ENCODE measurements at places on chromosomes 13 and 19.

- peak; percentile 61 for DNase-seq
These were observed 2.5 kb downstream of the ATP5F1D start for GRCh38 chr19:1243768-1244692.

DNA sequence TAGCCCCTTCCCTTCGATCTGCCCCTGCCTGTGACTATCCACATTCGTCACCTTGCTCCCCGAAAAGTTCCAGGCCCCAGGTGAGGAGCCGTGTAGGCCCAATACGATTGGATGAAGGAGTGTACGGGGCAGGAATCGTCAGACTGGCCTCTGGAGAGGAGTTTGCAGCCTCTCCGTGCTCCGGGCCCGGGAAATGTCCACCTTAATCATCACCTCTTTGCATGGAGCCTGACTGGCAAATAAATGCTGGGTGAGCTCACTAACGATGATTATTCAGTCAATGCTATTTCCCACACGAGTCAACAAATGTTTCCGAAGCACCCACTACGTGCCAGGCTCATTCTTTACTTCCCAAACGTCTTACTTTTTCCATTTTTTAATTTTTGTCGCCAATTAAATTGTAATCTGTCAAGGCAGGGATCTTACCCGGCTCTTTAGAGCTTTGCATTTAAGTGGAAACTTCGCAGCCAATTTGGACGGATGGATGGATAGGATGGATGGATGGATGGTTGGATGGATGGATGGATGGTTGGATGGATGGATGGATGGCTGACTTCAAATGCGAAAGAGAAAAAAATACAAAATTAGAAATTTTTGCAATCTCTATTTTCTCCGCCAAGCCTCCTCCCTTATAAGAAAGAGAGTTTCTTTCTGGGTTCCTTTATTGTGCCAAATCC is 45.8 kb downstream of the TGDS start:
- peak; percentile 33 for DNase-seq

DNA sequence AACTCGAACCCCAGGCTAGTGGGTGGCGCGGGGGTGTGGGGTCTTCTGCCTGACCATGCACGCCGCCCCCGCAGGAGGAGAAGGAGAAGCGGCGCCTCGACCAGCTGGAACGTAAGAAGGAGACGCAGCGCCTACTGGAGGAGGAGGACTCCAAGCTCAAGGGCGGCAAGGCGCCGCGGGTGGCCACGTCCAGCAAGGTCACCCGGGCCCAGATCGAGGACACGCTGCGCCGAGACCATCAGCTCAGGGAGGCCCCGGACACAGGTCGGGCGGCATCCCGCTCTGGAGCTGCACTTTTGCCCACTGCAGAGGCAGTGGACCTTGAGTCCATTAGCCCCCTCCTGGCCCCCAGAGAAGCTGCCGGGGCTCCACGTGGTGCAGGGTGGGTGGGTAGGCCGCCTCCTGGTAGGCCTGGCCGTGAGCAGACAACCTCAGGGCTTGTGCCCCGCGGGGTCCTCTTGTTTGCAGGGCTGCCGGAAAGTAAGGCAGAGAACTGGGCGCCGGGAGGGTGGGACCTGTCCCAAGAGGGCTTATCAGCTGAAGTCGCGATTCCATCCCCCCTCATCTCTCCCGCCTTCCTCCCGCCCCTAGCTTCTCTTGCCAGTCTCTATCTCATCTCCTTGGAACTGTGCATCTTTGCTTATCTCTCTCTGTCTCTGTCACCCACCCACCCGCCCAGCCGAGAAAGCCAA is 9.9 kb downstream of the CCDC124 start:
- DNase-seq = no peak

GRCh38 chr13:98014766-98015165 is 61.3 kb downstream of the IPO5 start:
- no peak for DNase-seq

DNA sequence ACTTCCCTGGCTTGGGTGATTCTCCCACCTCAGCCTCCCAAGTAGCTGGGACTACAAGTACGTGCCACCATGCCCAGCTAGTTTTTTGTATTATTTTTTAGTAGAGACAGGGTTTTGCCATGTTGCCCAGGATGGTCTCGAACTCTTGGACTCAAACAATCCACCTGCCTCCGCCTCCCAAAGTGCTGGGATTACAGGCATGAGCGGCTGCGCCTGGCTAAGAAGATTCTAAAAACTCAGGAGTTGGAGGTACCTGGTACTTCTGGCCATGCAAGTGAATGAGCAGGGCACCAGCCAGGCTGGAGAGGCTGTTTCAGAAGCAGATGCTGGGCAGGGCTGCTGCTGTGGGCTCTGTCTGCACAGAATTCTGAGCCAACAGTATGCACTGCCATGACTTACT is 6.1 kb downstream of the MZF1 start:
- DNase-seq = no peak

- peak; percentile 19 for DNase-seq
These were observed 163.0 kb downstream of the EFNB2 start for GRCh38 chr13:106372199-106373155.

DNA sequence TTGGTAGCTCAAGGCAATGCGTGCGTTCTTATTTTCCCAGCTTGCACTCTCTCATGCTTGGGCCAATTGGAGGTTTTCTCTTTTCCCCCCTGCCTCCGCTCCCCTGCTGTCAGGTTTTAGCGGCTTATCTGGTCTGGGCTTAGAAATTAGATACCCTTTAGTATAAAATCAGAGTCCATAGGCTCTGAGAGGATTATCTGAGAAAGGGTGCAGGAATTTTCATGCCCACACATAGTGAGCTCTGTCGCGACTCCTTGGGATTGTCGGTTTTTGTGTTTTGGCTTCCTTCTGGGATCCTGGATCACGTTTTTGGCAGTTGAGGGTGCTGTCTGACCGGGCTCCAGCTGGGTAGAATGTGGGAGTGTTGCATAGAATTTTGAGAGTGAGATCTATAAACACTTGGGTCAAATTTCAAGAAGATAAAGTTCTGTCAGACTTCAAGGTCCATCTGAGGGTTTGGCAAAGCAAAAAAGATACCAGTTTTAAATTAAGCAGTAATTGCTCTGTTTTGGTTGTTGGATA is 12.4 kb downstream of the CHAF1A start:
- peak; percentile 65 for DNase-seq

DNA sequence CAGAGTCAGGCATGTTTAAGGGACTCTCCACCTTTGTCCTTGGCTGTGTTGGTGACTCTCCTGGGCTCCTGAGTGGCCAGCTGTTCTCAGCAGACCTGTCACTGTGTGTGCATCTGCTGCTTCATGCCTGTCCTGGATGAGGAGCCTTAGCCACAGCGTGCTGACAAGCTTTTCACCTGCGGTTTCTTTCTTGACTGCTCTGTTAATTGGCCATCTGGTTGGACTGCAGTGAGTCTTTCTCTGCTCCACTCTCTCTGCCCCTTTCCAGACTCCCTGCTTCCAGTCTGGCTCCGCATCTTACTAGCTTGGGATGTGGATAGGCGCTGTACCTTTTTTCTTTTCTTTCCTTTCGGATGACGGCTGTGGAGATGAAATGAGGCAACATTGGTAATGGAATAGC is 38.8 kb downstream of the POLR1D start:
- no peak for DNase-seq

DNA sequence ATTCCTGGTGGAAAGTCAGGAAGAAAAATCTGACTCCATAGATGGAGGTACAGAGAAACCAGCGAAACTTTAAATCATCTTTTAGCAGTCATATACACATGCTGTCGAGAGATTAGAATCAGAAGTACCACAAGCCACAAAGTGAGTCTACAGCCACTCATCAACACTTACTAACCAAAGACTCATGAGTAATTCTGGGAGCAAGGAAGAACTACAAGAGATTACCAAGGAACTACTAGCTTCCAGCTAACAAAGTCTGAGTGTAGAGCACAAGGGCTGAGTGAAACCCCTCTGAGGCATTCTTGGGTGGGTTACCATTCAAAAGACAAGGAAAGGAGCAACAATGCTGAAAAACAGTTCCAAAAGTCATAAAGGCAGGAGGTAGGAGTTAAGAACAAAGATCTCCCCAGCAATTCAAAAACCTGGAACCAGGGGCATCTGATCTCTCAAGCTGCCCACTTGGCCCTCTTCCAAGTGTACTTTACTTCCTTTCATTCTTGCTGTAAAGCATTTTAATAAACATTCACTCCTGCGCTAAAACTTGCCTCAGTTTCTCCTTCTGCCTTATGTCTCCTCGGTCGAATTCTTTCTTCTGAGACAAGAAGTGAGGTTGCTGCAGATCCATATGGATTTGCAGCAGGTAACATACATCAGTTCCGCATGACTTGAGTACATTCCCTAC is 13.0 kb downstream of the RBM26 start:
- peak; percentile 44 for DNase-seq

- no peak for DNase-seq
These were observed 267.3 kb downstream of the FGF9 start for GRCh38 chr13:21938168-21938567.

DNA sequence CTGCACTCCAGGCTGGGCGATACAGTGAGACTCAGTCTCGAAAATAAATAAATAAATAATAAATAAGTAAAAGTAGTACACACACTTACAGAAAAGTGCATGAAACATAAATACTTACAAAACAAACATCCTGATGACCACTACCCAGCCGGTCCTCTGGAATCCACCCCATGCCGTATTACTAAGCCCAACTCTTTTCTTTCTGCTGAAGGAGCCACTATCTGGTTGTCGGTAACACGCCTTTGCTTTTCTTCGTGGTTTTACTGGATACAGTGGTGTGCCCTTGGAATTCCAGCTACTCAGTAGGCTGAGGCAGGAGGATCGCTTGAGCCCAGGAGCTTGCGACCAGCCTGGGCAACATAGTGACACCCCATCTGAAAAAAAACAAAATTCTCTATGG is 39.4 kb downstream of the CELF5 start:
- no peak for DNase-seq

- DNase-seq = no peak
These were observed 18.3 kb downstream of the ZNF611 start for GRCh38 chr19:52716522-52716921.

DNA sequence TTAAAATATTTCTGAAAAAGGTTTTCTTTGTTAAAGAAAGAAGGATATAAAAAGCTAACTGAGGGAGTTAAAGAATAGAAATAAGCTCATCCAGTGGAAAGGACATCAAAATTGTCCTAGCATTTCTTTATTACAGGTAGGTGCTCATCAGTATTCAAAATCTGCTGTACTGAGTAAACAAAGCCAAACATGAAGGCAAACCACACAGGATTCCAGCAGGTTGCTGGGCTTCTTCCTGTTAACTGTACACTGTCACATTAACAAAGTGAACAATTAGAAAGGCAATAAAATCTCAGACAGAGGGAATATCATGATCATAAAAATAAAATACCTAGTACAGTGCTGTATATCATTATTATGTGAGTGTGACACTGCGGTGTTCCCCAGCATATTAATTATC is 1541.0 kb downstream of the SLITRK5 start:
- no peak for DNase-seq

DNA sequence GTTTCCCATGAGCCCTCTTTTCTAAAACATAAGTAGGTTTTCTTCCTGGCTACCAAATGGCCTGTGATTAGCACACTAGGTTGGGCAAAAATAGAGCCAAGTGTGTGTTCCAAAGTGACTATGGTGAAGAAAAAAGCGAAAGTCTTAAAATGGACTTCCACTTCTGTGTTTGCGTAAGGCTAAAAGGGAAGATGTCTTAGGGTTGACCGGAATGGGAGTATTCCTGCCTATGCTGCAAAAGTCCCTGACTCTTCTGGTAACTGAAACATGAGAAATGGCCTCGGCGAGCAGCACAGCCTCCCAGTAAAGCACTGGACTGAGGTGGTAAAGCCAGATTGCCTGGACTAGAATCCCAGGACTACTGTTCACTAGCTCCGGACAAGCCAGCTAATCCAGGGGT is 2.4 kb upstream of the FPR1 start:
- DNase-seq = no peak

GRCh38 chr19:34226036-34226435 is 28.3 kb upstream of the GARRE1 start:
- DNase-seq = no peak

DNA sequence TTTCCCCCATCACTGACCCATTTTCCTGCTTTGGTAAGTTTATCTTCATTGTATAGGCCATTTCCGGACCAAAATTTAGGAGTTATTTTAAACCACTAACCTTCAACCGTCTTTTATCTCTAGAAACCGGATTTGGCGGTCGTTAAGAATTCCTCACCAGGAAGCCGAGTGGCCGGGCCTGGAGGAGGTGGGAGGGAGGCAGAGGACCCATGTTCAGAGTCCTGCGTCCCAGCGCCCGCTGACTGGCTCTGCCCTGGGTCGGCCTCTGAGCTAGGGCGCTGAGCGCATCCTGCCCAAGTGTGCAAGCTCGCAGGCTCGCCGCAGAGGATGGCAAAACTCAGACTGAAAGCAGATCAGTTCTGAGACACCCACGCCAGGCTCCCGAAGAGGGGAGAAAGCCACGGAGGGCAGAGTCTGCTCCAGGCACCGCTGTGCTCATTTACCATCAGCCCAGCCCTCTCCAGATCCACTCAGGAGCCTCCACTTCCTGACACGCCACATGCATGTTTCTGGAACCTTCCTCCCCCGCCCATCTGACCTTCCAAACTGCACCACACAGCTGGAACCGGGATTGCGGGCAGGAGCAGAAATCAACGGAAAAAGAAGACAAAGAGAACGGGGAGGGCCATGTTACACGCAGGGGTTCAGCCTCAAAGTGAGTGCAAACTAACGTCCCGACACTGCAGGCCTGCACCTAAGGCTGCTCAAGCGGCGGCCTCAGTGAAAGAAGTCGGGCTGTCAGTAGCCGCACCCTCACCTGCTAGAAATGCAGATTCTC is 8.3 kb downstream of the COL4A1 start:
- DNase-seq = no peak

DNA sequence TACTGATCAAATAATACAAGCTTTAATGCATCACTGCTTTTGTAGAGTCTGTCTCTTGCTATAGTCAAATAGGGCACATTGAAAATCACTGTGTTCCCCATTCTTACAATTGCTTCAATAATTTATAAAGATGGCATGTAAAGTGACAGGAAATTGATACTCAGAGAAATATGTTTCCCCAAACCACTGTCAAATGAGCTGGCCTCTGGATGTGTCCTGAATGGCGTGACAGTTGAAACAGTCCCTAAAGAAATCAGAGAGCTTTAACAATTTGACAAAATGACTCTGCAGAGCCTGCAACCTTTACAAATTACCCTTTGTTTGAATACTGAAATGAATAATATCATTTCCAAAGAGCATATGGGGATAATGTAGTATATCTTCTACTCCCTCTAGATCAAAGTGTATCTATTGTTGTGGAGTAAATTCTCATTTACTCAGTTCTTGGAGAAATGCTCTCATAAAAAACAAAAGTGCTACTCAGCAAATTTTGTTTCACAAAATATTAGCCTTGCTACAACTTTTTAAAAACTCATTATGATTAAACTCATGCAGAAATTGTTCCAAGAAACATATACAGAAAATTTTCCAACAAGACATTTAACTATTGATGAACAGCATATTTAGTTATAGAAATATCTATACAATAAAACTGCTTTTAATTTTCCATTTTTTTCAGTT is 763.2 kb upstream of the SPRY2 start:
- DNase-seq = no peak

GRCh38 chr13:108305655-108306054 is 36.1 kb downstream of the TNFSF13B start:
- DNase-seq = no peak
